ENCODE measurements at places on chromosomes 6 and 20. TPM values are rescaled to one million over a fixed set of nuclear protein-coding genes. Genes with fewer than 3 reads are reported as not detected.

The PRKN gene
- 6.7 TPM for polyA plus RNA-seq

The RGS19 gene
- 3.7 TPM for polyA plus RNA-seq

DNA sequence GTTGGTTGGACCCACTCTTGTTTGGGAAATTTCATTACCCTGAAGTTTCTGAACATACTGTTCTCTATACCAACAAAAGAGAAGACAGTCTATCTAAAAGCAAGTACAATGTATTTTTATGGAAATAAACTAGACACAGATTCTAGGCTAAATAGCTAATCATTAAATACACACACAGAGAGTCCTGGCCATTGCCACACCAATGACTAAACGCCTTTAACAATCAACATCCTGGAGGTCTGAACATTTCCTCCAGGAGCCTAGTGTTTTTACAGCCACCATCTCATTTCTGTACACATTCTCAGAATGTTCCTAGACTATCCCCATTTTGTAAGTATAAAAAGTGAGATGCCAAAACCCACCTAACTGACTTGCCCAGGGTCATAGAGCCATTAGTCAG is 141.6 kb upstream of the RREB1 start:
- no peak for DNase-seq

GRCh38 chr20:47350691-47351545 is 5.6 kb downstream of the ZMYND8 start:
- DNase-seq: no peak

DNA sequence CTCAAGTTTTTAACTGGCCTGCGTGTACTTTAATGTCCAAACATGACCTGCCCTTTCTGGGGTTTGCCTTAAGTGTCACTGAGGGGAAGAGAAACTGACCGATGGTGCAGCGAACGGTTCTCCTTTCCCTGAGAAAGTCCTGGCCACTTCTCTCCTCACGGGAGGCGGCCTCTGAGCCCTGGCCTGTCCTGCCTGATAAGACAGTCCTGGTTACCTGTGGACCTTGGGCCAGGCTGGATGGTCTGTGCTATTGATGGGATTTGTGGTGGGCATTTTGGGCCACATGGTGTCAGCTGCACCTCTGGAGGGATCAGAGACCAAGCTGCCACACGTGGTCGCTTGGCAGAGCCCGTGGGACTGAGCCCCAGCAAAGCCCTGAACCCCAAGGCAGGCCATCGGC is 11.6 kb upstream of the NTSR1 start:
- no peak for DNase-seq

Measured in heart left ventricle (tissue), 16 donors.